RCC 7860 (cell line): ENCODE measurements at places on chromosomes 7 and 10.

GRCh38 chr7:732556-732955 lies 5.5 kb upstream of the PRKAR1B start:
- no peak for DNase-seq

DNA sequence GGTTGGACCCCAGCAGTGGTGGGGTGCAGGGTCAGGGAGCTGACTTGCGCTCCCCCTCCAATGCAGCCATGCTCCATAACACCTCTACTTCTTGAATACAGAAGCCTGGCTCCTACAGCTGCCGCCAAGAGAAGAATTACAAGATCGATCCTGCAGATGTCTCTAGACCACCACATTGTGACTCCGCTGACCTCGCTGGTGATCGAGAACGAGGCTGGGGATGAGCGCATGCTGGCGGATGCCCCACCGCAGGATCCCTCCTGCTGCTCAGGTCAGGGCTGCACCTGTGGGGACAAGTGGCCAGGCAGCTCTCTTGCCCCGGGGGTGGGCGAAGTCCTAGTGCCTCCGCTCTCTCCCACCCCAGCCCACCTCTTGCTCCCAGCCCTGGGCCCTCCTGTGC lies 31.7 kb downstream of the ITIH2 start:
- DNase-seq, result no peak

DNA sequence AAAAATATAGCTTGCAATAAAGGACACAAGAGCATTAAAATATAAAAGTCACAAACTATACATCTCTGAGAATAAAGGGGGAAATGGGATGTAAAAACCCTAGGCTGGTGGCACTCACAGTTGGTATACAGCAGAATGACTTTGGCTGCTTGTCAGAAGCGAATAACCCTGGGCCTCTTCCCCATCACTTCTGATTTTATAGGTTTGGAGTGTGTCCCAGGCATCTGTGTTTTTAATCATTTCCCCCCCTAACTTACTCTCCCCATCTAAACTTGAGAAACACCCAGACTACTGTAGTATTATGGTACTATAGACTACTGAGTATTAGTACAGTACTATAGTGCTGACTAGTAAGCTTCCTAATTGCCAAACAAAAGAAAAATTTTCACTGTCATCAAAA lies 1.8 kb upstream of the RPA3 start:
- no peak for DNase-seq

- DNase-seq, result no peak
Measured at GRCh38 chr10:7706534-7707073, 3.5 kb downstream of the ITIH2 start.

DNA sequence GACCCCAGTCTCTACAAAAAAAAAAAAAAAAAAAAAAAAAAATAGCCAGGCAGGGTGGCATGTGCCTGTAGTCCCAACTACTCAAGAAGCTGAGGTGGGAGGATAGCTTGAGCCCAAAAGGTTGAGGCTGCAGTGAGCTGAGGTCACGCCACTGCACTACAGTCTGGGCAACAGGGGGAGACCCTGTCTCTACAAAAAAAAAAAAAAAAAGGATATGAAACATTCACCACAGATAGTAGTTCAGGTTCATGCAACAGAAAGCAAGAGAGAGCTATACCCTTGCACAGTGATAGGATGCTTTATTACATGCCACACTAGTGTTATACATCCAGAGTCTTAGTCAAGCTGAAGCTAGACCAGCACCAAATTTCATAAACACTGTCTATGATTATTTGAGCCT lies 148.4 kb upstream of the KAT6B start:
- no peak for DNase-seq

- DNase-seq, result no peak
Measured at GRCh38 chr10:71276873-71277272, 42.2 kb upstream of the SLC29A3 start.

DNA sequence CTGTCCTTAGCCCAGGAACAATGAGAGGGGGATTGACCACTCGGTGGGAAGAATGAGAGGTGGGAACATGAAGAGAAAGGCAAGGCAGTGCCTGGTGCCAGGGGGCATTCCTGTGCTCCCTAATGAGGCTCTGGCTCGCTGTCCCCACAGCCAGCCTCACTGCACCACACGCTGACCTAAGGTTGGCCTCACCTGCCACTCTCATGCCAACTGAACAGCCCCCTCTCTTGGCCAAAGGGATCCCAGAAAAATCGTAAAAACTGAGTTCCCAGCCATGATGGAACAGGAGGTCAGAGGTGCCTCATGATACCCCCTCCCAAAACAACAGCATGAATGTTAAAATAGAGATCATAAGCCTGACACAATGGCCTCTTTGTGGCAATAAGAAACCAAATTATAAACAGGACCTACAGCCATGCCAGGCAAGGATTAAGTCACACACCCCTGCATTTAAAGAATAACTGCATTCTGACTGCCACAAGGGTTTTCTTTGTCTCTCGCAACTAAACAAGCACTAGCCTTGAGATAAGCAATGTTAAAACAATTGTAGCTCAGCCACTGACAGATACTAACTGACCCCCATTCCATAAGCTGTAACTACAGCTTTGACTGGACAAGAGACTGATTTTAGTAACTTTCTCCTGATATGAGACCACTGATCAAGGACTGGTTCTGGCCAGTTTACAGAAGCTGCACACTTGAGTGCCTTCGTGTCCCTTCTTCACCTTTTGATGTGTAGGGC lies 149.2 kb downstream of the SH2D4B start:
- DNase-seq, result no peak

DNA sequence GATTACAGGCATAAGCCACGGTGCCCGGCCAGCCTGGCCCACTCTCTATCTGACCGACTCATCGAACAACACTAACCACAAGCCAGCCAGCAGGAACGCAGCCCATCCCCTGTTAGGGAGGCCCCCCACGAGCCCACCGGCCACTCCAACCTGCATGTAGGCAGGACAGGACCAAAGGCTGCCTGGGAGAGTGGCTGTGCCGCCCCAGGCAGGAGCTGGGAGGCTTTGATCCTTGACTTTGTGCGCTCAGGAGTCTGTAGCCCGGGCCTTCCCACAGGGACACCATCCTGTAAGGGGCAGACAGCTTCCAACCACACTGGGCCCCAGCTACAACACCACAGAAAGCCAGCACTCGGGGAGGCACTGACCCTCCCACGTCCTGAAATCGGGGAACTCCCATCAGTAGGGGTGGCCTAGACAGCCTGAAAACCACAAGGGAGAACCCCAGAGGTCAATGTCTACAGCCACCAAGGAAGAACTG lies 29.4 kb downstream of the GRID1 start:
- DNase-seq, result no peak
